NCI-H2081 (cell line): ENCODE measurements at places on chromosomes 13 and 19.
A peak's percentile ranks its signal among the peaks of the same experiment; 100 is the strongest.

DNA sequence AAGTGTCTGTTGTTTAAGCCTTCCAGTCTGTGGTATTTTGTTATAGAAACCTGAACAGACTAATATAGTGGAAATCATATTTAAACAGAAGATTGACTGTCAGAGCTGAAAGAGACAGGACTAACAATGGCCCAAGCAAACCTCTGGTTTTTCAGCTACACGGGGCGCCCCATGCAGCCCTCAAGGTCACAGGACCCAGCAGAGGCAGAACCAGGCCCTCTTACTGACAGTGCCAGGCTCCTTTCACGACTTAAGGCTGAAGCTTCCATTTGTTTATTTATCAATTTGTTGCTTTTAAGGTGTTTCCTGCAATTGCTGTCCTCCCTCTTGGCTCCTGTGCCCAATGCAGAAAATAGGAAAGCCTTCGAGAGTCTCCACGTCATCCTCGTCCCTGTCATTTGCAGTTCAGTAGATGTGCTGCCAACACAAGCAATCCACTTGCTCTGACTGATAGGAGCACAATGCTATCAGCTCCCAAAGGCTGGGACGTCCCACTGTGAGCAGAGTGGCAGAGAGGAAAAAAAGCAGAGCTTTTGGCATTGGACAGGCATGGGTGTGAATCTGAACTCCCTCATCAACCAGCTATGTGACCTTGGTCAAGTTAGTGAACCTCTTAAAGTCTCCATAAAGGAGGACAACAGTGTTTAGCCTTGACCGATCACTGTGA lies 10.5 kb upstream of the SLC7A1 start:
- no peak for DNase-seq

DNA sequence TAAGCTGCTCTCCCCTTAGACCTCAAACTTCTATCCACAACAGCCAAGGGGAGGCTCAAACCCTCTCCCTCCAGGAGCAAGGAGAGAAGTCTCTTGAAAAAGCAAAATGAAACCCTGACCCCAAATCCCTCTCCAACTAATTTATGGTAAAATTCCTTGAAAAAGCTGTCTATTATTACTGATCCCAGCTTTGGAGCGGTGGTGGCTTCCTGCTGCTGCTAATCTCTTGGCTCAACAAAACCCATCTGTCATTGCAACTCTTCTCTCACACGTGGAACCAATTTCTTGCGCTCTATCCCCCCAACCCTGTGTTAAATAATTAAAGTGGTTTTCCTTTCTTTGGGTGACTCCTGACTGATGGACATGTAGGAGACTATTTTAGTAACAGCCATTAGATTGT lies 64.1 kb upstream of the OXGR1 start:
- DNase-seq: no peak

DNA sequence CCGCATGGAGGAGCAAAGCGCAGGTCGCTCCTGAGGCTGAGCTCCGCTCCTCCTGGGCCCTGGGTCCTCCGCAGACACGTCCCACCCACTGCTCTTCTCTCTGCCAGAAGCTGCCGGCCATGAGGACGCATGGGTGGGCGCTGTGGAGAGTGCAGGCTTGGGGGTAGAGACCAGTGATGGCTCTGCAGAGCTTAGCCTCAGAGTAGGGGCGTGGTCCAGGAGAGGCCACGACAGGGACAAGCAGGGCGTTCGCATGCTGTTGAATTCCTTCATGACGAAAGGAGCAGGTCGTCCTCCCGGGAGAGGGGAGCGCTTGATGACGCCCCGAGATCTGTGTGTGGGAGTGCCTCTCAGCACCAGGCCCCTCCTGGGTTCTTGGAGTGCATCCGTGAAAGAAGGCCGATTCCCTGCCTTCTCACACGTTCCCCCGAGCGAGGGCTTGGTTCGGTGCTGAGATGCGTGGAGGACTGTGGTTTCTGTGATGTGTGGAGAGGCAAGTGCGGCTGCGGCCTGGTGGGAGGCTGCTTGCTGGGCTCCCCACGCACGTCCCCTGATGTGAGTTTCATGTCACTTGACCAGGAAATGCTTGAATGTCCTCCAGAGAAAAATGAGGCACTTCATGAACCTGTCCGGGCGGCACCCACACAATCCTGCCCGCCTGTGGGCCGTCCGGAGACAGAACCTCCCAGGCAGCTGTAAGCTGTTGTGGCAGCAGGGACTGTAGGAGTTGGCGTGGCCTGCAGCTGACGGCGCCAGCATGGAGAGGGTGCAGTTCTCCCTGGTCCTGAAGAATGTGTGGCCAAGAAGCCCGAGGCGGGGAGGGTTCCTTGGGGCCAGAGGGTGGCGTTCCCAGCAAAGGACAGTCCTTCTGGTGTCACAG lies 4.5 kb downstream of the SF3A2 start:
- DNase-seq: no peak

DNA sequence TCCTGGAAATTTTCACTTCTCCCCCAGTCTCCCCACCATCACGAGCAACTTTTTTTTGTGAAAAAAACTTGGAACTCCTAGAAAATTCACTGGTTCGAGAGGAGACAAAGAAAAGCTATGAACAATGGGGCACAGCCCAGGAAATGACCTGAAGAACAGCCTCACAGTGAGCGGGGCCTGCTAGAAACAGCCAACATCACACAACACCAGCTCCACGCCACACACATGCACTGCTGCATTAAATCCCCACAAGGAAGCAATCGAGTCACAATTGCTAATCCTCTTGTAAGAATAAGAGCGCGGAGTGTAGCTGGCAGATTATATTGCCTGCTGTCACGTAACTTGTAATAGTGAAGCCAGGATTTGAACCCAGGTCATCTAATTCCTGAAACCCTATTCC lies 48.8 kb downstream of the SLC7A1 start:
- DNase-seq: no peak

- no peak for DNase-seq
Measured at GRCh38 chr19:11420429-11421370, 1.6 kb upstream of the RGL3 start.

GRCh38 chr19:50557009-50557613 lies 11.1 kb downstream of the LRRC4B start:
- no peak for DNase-seq

DNA sequence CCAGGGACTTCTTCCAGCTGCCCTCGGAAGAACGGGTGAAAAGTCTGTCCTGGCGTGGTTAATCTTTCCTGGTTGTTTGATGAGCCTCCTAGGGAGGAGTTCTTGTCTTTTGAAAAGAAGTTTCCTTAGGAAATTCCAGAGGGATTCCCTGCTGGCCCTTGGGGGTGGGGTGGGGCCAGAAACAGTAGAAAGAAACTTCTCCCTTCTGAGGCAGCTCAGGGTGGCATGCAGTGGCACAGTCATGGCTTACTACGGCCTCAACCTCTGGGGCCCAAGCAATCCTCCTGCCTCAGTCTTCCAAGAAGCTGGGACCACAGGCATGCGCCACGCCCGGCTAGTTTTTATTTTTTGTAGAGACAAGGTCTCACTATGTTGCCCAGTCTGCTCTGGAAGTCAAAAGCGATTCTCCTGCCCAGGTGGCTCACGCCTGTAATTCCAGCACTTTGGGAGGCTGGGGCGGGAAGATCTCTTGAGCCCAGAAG lies 1.5 kb downstream of the ZNF101 start:
- DNase-seq: no peak

GRCh38 chr13:30845297-30846214 lies 60.5 kb upstream of the MEDAG start:
- no peak for DNase-seq

- peak; percentile 87 for DNase-seq
Measured at GRCh38 chr19:750640-751423, at the start of gene MISP. TSS of gene MISP (plus strand) at chr19:751112. CDS start at chr19:756947, 5,835 bp downstream.

GRCh38 chr13:101773062-101773461 lies 320.6 kb downstream of the ITGBL1 start:
- no peak for DNase-seq

DNA sequence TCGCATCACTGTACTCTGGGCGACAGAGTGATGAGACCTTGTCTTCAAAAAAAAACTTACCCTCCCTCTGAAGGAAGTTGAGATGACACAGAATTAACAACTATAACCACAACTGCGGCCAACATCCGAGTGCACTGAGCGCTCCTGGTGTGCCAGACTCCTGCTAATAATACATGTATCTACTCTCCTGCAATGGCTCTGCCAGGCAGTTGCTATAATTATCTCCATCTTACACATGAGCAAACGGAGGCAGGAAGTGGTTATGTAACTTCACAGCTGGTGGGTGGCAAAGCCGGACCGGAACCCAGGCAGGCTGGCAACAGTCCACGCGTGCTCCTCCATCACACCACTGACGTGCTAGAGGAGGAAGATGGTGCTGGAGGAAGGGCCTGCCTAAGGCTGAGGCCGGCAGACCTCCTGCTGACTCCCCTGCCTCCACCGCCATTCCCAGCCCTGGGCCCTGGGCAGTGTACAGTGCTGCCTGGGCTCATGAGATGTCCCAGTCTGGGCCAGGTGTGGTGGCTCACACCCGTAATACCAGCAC lies 12.6 kb downstream of the XRCC1 start:
- peak; percentile 82 for DNase-seq

DNA sequence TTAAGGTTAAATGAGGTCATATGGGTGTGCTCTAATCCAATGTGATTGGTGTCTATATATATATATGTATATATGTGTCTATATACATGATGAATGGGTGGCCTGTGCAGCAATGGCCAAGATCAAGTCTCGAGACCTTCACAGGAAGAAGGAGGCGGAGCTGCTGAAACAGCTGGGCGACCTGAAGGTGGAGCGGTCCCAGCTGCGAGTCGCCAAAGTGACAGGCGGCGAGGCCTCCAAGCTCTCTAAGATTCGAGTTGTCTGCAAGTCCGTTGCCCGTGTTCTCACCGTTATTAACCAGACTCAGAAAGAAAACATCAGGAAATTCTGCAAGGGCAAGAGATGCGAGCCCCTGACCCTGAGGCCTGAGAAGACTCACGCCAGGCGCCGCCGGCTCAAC lies 109.8 kb downstream of the EFNB2 start:
- DNase-seq: no peak

DNA sequence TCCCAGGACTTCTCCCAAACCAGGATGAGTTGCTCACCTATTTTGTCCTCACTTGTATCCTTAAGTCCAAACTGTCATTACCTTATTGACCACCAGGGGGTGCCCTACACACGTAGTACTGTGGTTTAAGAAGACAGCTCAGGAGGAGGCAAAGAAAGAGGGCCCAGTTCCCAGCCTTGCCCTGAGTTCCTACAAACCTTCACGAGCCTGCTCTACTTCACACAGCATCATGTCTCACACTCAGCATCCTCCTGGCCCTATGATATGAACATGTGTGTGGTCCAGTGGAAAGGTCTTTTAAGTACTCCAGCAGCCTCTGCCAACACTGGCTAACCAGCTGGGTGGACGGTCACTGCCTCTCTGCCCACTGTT lies 8.1 kb upstream of the ZNF784 start:
- DNase-seq: peak; percentile 95

DNA sequence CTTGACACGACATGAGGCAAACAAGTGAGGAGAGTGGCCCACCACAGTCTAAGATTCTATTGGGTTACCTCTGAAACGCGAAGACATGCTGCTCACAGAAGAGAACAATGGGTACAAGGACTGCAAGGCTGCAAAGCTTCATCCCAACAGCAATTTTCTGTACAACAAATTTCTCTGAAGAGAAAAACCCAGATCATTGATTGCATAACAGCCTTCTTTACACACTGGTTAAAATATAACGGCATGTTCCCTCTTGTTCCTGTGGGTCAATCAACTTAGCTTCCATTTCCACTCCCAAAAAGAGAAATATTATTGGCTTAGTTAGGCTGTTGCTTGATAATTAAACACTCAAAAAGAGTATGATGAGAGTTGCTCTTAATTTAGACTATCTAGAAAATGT lies at the start of gene CPB2:
Gene CPB2, minus strand, starts transcription at position 166 of the 400 bp plus-strand sequence. Its CDS starts 24 bp downstream, at position 142.
- DNase-seq: no peak

DNA sequence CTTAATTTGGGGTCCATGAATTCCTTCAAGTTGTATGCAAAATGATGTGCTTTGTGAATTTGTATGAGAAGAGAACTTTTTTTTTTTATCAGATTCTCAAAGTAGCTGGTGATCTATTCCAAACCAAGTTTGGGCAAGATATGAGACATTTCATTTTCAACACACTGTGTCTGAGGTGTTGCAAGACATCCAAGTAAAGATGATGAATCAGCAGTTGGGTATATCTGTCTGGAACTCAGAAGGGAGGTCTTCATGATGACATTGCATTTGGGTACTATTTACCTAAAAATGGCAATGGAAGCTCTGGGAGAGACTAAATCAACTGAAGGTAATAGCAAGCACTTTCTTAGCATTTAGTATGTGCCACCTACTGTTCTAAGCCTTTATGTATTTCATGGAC lies 2.8 kb downstream of the FAM124A start:
- DNase-seq: no peak

- DNase-seq: no peak
Measured at GRCh38 chr13:27922883-27923612, 3.2 kb downstream of the PDX1 start.

DNA sequence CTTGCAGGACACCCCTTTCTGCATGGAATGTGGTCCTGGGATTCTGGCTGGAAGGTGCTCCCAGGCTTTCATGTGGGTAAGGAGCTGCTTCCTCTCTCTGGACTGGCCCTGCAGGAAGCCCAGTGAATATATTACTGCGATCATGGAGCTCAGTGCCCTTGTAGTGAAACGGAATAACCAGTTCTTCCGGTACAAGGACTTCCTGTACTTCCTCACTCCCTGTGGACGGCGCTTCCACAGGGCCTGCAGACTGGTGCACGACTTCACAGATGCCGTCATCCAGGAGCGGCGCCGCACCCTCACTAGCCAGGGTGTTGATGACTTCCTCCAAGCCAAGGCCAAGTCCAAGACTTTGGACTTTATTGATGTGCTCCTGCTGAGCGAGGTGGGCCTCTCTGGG lies 8.0 kb downstream of the CYP4F8 start:
- DNase-seq: no peak

DNA sequence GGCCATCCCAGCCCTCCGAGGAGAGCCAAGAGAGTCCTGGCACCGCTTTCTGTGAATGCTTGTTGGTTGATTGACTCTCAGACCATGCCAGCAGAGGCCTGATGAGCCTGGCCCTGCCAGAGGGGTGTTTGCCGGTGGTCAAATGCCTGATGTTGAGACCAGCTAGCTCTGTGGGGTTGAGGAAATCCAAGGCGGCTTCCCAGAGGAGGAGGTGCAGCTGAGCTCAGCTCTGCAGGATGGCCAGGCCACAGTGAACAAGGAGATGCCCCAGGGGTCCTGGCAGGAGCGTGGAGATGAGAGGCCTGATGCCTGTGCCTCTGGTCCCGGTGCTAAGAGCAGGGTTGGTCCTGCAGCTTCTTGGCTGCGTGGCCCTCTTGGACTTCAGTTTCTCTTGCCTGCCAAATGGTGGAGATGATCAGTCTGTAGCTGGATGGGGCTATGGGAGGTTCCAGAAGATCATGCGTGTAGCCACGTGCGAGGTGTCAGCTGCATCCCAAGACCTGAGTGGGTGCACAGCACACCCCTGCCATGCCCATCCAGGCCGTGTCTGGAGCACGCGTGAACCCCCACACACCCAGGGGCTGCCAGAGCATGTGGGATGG lies 16.8 kb downstream of the NFIC start:
- DNase-seq: no peak

DNA sequence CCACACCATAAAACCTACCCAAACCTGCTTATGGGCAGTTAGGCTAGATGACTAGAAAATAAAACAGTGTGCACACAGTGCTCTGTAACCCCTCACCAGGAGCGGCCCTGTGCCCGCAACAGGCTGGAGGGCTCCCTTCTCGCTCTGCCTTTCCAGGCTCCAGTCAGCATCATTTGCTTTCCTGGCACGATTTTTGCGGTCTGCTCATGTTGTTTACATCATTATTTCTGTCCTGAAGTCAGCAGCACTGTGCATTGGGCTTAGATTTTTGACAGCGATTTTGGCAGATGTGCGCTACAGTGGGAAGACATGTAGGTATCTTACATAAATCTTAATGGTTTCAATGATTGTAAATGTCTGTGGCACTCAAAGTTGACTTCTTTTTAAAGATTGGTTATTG lies 344.0 kb downstream of the MTUS2 start:
- DNase-seq: no peak
